Fibroblast of gingiva (primary cell): ENCODE measurements at places on chromosomes 6 and 20.

GRCh38 chr6:110738899-110739365 lies 76.3 kb downstream of the CDK19 start:
- no peak for DNase-seq

- DNase-seq: no peak
These were observed 300.9 kb downstream of the LAMA2 start for GRCh38 chr6:129183681-129184301.

GRCh38 chr6:5967594-5967993 lies 39.1 kb downstream of the NRN1 start:
- no peak for DNase-seq

DNA sequence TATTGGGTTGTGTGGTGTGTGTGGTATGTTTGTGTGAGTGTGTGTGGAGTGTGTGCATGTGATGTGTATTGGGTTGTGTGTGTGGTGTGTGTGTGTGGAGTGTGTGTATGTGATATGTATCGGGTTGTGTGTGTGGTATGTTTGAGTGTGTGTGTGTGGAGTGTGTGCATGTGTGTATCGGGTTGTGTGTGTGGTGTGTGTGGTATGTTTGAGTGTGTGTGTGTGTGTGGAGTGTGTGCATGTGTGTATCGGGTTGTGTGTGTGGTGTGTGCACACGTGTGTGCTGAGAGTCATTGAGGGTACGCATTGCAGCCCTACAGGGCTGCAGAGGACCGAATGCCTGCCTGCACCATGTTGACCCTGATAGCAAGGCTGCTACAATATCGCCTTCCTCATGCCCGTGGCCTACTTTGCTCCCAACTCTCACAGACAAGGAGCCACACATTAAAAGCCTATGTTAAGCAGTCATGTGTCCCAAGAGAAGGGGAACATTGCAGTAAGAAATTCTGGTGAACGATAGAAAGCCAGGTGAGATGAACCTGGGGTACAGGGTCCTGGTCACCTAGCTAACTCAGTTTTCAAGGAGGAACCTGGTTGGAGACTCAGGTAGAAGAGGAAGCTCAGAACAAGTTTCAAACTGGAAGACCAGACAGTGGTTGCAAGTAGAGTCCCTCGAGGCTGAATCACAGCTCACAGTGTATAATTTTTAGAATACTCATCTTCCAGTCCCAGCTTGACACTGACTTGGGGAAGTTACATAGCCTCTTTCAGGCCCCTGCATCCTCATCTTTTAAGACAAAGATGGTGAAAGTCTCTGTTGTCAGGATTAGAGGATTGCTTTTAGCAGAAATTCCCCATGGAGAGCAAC lies 45.7 kb upstream of the TMEM170B start:
- no peak for DNase-seq

DNA sequence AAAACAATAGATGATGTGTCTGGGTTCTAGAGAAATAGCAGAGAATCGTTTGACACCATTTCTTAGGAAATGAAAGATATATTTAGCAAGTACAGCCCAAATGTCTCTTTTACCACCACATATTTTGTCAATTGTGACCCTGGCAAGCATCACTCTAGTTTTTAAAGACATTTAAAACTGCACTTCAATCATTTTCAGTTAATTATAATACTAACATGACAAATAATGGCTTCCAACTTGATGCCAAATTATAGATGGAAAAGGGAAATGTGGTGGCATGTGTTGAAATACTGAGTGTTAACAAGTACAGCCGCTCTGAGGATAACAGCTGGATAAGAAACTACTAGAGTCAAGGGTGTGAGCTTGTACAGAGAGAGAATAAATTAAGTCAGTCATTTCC lies 648.9 kb downstream of the FRK start:
- DNase-seq: no peak

GRCh38 chr6:127690092-127690491 lies 113.1 kb downstream of the C6orf58 start:
- peak; percentile 30 for DNase-seq

DNA sequence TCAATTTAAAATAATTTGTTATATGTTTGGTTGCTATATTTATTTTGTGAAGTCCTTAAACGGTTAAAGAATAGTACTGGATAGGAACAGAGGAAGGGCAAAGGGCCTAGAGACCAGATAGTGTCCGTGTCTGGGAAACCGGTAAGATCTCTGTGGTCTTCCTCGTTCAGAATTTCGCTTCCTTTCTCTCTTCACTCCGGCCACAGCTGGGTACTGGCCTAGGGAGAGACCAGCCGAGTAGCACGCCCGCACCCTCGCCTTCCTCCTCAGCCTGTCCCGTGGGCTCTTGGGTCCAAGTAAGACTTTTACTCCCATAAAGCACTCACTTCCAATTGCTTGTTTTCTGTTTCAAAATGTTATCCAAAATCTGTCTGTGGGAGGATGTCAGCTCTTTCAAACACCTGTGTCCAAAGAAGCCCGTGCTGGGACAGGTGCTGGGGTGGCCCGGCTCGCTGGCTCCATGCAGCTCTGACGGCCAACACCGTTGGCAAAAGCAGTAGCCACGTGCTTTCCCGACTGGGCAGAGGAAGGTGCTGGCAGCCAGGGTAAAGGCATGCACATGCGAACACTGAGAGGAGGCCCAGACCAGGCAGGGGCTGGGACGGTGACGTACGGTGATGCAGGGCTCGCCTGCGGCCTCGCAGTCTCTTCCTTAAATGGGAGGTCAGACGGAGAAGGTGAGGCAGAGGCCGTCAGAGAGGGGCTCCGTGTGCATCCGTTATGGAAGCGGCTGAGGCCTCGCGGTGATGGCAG lies 112.2 kb downstream of the IRF4 start:
- DNase-seq: no peak

GRCh38 chr20:2825761-2826160 lies 9.6 kb downstream of the TMEM239 start:
- no peak for DNase-seq
